ENCODE measurements at places on chromosomes 13 and 19.

- no peak for DNase-seq
These were observed 60.0 kb upstream of the WDFY2 start for GRCh38 chr13:51524312-51524711.

- DNase-seq, result no peak
These were observed 48.6 kb downstream of the SCEL start for GRCh38 chr13:77584106-77584505.

- DNase-seq, result no peak
These were observed 132.7 kb downstream of the CACNA1A start for GRCh38 chr19:13373599-13373998.

- no peak for DNase-seq
These were observed at the start of gene FCAR for GRCh38 chr19:54873990-54874389. TSS of gene FCAR (plus strand) at chr19:54874235. CDS start at chr19:54874290, 55 bp downstream.

DNA sequence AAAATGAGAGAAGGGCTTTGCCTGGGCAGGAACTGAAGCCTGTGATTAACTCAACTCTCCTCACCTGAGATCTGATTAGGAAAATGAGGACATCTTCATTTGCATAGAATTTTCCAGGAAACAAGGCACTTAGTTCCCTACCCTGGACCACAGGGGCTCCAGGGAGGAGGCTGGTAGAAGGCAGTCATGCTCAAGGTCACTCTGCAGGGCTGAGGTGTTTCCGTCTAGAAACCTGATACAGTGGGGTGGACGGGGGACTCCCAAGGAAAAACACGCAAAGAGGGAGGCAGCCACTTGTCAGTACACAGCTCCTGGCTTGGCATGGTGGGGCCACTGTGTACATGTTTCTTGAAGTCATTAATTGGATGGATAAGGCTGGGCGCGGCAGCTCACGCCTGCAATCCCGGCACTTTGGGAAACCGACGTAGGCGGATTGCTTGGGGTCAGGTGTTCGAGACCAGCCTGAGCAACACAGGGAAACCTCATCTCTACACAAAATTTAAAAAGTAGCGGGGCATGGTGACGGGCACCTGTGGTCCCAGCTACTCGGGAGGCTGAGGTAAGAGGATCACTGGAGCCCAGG is 6.0 kb downstream of the KLK14 start:
- no peak for DNase-seq

- DNase-seq, result no peak
These were observed 2.8 kb downstream of the BRME1 start for GRCh38 chr19:13902993-13903555.

GRCh38 chr13:98769736-98770135 is 17.3 kb upstream of the SLC15A1 start:
- no peak for DNase-seq

GRCh38 chr13:75359266-75359665 is 122.7 kb downstream of the TBC1D4 start:
- no peak for DNase-seq

DNA sequence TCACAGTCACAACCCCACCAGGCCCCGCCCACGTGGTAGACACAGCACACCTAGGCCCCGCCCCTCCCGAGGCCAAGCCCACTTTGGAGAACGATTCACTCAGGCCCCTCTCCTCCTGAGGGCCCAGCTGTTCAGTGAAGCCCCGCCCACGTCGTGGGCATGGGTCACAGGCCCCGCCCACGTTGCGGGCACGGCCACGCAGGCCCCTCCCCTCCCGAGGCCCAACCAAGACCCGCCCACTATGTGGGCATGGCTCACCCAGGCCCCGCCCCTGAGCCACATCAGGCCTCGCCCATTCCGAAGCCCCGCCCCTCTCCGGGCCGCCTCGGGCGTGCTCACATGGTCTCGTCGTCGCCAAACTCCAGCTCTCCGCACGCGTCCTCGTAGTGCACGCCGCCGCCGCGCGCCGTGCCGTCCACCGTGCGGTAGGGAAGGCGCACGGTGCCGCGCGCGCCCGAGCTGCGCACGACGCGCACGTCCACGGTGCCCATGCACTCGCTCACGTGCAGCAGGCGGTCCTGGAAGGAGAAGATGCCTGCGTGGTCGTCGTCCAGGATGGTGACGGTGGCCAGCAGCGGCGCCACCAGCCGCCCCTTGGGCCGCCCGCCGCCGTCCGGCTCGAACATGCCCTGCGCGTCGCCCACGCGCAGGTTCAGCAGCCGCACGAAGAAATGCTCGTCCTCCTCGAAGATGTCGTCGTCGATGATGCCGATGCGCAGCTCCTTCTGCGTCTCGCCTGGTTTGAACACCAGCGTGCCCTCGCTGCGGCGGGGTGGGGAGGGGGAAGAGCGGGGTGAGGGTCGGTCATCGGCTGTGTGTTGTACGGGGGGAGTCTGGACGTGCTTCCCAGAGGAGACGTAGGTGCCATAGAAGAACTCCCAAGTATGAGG is 24.0 kb downstream of the SLC8A2 start:
- DNase-seq, result peak; percentile 38

GRCh38 chr13:110216006-110216397 is 91.0 kb downstream of the COL4A1 start:
- DNase-seq, result no peak

- DNase-seq, result no peak
These were observed 816 bp downstream of the SPRED3 start for GRCh38 chr19:38389101-38389925.

DNA sequence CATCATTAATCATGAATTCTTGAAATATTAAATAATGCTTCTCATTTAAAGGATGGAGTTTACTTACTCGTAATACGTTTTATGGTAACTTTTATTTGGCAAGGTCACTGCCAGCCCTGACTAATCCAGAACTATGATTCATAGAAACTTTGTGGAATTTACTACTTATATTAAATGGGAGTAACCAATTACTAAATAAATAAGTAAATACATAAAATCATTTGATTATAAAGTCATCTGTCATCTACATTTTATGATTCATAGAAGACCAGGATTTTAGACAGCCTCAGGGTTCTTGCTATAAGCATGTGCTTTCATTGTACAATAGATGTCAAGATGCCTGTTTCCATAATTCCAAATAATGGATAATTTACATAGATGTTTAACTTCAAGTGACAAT is 611.1 kb downstream of the TBC1D4 start:
- no peak for DNase-seq

DNA sequence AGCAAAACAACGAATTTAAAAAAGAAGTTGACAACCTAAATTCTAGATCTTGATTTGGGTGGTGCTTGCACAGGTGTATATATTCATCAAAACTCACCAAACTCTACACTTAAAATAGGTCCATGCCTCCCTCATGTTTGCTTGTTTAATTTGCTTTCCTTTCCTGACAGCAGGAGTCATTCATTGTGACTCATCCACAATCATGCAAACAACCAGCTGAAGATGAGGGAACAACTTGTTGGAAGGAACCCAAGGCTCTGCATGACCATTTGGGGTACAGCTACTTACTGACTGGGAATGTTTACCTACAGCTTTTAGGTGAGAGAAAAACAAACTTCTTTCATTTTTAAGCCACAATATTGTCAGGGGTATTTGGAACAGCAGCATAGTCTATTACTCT is 96.6 kb downstream of the RXFP2 start:
- DNase-seq, result no peak

- DNase-seq, result no peak
These were observed 6.3 kb upstream of the RDH13 start for GRCh38 chr19:55068950-55069864.

DNA sequence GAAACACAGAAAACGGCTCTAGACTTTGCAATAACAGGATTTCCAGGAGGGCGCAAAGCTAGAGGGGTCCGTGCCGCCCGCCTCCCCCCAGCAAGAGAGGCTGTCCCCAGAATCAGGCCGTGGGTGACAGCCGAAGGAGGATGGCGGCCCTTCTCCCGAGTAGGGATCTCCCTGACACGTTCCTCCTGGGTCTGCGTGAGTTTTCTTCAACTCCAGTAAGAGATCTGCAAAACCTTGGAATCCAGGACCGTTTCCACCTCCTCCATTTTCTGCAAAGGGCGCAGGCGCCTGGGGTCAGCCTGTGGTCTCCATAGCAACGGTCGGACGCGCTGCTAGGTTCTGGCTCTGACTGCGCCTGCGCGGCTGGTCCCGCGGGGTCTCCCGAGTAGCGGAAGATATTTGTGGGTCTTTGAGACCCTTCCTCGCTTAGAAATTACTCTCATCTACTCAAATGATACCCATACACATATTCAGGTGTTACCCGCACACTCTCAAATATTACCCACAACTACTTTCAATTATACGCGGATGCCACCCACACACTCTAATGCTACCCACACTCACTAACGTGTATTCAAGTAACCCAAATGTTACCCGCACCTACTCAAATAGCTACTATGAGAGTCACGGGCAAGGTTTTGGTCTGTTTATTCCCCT is 2.1 kb downstream of the PNMA8C start:
- DNase-seq, result no peak

DNA sequence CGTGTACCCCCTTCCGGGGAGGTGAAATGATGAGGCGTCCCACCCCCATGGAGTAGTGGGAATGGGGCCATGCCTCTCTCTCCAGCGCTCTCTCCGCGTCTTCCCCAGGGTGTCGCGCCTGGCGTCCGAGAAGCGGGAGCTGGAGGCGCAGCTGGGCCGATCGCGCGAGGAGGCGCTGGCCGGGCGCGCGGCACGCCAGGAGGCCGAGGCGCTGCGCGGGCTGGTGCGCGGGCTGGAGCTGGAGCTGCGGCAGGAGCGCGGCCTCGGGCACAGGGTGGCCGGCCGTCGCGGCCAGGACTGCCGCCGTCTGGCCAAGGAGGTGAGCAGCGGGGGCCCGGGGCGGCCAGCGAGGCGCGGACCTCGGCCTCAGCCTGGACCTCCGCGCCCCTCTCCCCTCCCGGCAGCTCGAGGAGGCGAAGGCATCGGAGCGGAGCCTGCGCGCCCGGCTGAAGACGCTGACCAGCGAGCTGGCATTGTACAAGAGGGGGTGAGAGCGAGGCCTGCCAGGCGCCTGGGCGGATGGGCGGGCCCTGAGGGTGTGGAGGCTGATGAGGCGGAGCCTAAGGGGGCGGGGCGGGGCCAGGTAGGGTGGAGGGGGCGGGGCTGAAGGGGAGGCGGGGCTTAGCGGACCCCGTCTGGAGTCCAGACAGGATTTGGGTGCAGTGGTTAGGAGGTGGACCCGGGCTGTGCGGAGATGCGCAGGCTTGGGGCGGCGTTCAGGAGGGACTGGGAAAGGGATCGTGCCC is 7.7 kb downstream of the PGLYRP1 start:
- DNase-seq, result peak; percentile 63

GRCh38 chr19:6825076-6825774 is 52.7 kb downstream of the VAV1 start:
- DNase-seq, result no peak
